Activated naive CD4-positive, alpha-beta T cell (primary cell): ENCODE measurements at places on chromosomes 6 and 20.

DNA sequence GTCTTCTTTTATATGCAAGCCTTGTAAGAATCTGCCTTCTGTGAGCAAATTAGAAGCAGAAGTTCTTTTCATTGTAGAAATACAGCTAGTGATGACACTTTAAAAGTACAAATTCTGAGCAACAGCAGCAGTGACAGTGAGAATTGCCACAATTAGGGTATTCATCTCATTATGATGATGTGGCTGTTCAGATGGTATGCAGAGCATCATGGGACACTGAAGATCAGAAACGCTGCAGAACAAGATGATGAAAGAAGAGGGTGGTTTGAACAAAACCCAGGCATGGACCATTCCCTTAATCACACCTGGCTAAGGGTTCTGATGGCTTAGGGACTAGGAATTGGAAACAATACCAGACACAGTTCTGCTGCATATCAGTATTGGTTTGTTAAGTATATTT lies 312.7 kb upstream of the TBX18 start:
- DNase-seq, result no peak

DNA sequence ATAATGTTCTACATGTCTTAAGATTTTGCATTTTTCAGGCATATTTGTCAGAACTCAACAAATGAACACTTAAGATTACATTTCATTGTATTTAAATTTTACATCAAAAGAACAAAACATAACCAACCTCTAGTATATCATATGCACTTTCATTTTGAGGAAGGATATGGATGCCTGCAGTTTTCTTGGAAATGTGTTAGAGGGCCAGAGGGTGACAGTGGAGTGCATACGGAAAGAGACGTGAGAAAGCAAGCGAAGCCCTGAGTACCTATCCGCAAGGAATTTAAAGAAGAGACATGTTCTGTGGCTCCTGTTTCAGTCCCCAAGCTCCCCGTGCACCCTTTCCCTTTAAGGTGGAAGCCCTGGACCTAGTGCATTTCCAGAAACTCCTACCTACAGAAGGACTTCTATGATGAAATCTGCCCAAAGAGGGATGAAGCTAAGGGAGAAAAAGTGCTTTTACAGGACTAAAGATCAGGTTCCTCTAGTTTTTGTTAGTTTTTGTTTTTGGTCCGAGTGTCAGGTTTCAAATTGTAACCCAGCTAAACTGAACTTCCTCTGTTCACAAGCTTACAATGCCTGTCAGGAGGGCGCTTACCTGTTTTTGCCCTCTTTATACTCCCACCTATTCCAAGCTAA lies 38.8 kb downstream of the EZR start:
- no peak for DNase-seq

DNA sequence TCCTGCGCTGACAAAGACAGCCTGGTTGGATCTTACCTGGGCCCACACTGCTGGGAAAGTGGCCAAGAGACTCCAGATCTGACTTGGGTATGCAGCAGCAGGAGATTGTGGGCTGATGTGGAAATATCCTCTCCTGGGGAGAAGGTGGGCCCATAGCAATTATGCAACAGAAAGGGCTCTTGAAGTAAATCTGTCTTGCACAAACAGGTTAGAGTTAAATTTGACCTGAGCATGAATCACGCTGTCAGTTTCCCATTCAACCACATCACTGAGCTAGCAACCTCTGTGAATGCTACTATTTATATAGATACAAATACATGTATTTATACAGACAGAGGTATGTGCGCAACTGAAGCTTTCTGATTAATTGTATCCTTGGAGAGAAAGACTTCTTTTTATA lies 28.3 kb upstream of the PDYN start:
- DNase-seq, result no peak

DNA sequence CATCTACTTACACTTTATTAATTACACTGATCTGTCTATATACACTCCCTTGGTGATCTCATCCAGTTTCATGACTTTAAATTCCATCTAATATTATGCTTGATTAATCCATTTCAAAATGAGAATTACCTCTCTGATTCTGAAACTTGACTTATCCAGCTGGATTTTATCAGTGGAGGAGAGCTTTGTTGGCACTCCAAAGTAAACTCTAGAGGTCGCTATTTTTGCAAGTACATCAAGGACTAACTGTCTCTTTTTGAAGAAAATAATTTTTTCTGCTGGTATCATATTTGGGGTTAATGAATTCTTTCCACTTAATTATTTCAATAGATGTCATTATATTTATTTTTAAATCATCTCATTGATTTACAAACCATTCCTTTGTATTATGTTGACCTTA lies 630.3 kb upstream of the MAN1A1 start:
- DNase-seq, result no peak

- no peak for DNase-seq
These were observed 115.4 kb downstream of the SLX4IP start for GRCh38 chr20:10550204-10551118.

- DNase-seq, result peak; percentile 11
These were observed 5.1 kb downstream of the GABBR1 start for GRCh38 chr6:29627755-29628418.

DNA sequence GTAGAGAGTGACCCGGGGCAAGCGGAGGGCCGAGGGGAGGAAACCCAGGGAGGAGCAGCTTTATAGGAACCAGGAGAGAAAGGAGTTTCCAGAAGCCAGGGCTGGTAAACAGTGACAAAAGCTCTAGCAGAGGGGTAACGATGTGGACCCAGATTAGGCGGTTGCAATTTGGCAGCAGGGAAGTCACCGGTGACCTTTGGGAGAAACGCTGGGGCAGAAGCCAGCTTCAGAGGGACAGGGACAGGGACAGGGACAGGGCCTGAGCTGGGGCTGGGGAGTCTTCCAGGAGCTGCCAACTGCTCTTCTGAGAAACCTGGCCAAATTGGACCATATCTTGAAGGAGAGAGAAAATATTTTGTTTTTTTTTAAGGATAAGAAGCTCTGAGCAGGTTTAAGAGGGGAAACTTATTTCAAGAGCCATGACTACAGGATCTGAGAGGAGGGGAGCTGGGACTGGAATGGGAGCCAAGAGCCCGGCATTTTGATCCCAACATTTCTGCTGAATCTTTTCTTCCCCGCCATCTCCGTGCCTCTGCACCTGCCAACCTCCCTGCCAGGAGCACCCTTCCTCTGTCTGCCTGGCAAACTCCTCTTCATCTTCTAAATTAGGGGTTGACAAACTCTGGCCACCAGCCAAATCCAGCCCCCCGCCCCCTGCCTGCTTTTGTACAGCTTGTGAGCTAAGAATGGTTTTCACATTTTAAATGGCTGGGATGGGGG lies 22.6 kb upstream of the PREX1 start:
- DNase-seq, result no peak

- no peak for DNase-seq
These were observed 81.3 kb downstream of the AFDN start for GRCh38 chr6:167907837-167908681.

GRCh38 chr6:167122827-167123657 lies at the start of gene CCR6:
TSS of gene CCR6 (plus strand) at chr6:167123096. CDS start at chr6:167136135, 13,039 bp downstream.
- no peak for DNase-seq

GRCh38 chr6:100300221-100300736 lies 164.4 kb downstream of the SIM1 start:
- DNase-seq, result no peak

DNA sequence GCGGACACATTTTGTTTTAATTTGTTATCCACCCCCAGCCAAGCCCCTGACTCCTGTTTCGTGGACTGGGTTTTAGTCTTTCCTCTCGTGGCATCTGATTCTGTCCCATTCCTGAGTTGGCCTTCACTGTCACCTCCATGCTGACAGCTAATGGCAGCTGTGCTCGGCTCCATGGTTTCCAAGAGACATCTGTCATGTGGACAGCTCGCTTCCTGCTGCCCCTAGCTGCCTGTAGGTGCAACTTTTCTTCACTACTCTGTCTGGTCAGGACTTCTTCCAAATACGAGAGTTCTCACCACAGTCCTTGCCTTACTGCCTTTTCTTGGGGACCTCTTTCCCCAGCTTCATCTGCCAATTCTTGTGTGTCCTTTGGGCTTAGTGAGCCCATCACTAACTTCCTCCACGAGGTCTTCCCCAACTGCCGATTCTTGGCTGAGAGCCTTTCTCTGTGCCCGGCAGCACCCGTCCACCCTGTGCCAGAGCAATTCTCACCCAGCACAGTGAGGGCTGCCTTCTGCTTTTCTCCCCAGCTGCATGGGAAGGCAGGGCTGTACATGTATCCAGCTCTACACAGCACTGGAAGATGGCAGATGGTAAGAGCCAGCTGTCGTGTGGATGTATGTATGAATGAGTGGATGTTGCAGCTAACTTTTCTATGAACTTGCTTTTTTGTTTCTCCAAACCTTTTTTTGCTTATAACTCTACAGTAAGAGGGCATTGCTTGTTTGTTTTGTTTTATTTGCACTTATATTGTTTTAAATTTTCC lies 140.4 kb downstream of the F13A1 start:
- DNase-seq, result no peak
